ENCODE measurements at places on chromosomes 12 and 14.
A peak's percentile ranks its signal among the peaks of the same experiment; 100 is the strongest.

GRCh38 chr12:237026-237815 is 23.3 kb upstream of the SLC6A12 start:
- DNase-seq = no peak

- DNase-seq = no peak
Measured at GRCh38 chr14:27890259-27890658, 876.3 kb upstream of the FOXG1 start.

- DNase-seq = no peak
Measured at GRCh38 chr14:21070610-21071224, 613 bp downstream of the ARHGEF40 start.

- no peak for DNase-seq
Measured at GRCh38 chr12:96347130-96347699, 53.0 kb downstream of the CDK17 start.

GRCh38 chr12:32627976-32628375 is 51.1 kb upstream of the DNM1L start:
- DNase-seq = no peak

GRCh38 chr12:93091886-93092648 is 163.0 kb upstream of the EEA1 start:
- DNase-seq = no peak

DNA sequence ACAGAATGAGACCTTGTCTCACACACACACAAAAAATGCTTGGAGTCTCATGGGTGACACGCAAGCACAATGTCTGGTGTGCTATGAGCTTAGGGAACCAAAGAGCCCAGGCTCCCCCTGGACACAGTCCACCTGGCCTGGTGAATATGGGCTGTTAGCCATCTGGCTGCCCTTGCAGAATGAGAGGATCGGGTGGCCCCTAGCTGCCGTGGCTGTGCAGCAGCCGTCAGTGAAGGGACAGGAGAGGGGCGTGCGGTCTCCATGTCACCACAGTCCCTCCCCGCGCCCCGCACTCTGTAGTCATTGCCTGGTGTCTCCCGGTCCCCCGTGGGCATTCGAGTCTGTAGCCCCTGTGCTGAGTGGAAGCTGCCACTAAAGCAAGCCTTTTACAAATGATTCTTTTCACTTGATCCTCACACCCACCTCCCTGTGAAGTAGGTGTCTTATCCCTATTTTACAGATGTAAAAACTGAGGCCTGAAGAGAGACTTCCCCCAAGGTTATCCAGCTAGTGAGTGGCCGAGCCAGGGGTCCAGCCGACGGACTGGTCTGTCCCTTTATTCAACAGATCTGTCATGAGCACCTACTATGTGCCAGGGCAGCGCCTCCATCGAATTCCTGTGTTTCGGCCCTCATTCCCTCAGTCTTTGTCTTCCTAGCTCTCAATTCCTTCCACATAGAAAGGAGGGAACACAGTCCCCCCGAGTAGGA is 18.8 kb downstream of the MVK start:
- no peak for DNase-seq

GRCh38 chr12:31967539-31967938 is 8.3 kb downstream of the RESF1 start:
- no peak for DNase-seq

DNA sequence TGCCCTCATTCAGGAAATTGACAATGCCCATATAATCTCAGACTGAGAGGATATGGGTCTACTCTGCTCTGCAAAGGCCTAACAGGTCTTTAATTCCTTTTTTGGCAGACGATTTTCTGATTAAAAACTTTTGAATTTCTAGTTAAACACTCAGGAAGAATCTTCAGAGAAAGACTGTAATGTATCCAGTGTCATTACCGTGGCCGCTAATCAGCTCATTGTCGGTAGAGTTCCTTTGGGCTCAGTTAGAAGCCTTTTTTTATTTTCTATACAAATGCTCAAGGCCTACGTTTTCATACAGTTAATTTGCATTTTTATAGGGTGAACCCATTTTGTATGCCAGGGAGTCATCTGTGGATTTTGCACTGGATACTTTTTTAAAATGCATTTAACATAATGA is 549.9 kb downstream of the RPS29 start:
- DNase-seq = no peak

DNA sequence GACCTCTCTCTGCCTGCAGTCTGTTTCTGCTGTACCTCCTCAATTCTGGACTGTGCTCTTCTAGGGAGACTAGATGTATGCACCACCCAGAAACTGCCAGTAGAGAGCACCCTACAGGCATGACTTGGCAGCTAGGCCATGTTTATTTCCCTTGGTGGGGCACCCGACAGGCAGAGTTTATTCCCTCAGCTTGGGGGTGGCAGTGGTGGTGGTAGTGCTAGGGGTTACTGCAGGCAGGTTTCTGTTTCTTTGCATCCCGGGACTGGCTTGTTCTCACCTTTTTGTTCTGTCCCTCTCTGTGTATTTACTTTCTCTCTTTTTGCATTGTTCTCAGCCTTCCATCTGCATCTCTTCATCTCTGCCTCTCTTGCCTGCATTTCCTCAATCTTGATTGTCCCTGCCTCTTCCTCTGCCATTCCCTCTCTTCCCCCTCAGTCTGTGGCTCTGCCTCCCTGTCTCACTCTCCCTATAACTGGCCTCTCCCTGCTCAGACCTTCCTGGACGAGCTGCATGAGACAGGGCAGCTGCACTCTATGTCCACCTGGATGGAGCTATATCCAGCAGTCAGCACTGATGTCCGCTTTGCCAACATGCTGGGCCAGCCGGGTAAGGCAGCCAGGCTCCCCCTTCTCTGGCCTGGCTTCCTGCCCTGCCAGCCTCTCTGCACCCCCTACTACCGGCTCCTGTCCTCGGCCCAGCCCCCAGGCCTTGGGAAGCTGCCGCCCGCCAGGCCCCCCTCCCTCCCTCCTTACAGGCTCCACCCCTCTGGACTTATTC is 13.8 kb downstream of the PRPF40B start:
- peak; percentile 37 for DNase-seq

- no peak for DNase-seq
Measured at GRCh38 chr12:47348206-47348605, 268.4 kb upstream of the AMIGO2 start.

DNA sequence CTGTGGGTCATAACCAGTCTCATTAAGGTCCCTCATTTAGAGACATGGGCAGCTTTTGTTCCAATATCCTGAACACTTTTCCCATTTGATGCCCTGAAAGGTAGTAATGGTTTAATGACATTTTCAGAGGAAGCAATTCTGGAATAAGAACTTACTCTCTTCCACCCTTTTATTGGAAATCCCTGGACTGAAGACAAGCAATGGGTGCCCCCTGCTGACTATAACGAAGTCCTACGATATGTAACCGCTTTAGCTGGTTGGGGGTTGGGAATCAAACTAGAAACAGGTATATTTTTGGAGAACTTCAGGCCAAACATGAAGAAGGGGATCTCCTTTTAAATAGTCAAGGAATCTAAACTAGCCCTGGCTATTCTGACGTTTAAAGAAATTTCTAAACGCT is 20.5 kb downstream of the SARNP start:
- DNase-seq = peak; percentile 22

- no peak for DNase-seq
Measured at GRCh38 chr14:51035611-51036192, 59.2 kb downstream of the TRIM9 start.

GRCh38 chr12:113818833-113819232 is 147.3 kb downstream of the RBM19 start:
- DNase-seq = no peak

DNA sequence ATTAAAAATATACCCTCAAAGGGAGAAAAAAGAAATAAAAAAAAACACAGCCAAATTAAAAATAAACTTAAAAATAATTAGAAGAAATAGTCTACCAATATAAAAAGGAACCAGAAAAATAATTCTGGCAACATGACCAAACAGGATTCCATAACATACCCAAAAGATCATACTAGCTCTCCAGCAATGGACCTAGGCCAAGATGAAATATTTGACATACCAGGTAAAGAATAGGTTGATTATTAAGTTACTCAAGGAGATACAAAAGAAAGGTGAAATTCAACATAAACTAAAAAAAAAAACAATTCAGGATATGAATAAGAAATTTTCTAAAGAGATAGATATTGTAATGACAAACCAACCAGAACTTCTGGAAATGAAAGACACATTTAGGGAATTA is 121.3 kb upstream of the SCAF11 start:
- DNase-seq = no peak

DNA sequence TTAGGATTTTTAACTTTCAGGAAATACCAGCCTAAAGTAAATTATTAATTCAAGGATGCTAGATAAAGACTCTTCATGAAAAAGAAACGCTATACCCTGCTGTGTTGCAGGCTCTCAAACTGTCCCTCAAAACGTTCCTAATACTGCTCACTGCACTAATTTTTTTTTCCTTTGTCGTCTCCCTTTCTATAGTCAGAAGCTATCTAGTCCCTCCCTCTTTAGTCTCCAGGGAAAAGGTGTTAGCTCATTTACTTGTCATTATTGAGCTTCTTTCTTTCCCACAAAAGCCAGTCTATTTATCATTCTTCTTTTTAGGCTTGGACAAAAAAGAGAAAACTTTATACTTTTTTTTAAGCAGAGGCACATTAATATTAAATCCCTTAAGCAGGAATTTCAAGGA is 30.3 kb upstream of the INSM2 start:
- DNase-seq = no peak

DNA sequence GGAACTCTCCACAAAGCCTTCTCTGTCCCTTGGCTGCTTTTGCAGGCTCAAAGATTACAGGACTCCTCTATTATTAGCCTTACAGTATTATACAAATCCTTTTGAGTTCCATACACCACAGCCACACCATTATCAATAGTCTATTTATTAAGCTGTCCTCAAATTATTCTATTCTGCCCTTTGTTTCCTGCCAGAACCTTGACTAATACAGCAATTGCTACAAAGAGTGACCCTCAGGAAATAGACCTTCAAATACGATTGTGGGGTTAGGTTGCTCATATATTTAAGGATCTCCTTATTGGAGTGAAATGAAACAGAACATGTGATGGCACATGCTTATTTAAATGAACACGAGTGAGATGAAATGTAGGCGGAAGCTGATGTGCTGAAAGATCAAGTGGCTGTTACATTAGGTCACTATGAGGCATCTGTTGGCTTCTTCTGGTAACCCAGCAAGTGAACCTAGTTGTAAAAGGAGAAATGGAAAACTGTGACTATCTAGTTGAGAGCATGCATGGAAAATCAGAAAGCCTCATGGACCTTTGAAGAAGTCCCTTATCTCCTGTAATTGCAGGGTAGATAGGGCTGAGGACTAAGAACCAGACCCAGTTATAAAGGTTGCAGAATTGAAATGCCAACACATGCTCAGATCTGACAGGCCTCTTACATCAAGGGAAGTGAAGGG is 75.5 kb downstream of the AVPR1A start:
- DNase-seq = no peak

DNA sequence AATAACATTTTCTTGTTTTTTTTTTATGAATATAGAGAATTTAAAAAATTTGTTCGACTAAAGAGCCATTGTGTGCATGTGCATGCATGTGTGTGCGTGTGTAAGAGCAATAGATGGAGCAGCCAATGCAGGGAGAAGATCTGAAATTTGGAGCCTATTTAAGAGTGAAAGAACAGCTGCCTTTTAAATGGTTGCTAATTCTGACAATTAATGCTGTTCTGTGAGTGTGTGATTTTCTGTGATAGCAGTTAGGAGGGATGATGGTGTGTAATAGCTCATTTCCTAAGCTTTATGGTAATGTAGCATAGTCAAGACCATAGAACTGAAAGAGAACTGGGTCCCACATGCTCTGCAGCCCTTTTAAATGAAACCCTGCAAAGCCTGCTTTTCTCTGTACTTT is 137.9 kb downstream of the NRXN3 start:
- DNase-seq = no peak

GRCh38 chr14:90379106-90379505 is 17.7 kb upstream of the CALM1 start:
- no peak for DNase-seq

- no peak for DNase-seq
Measured at GRCh38 chr12:2858334-2858733, 1.5 kb upstream of the TEX52 start.

- no peak for DNase-seq
Measured at GRCh38 chr12:61991661-61992060, 268.5 kb upstream of the USP15 start.

DNA sequence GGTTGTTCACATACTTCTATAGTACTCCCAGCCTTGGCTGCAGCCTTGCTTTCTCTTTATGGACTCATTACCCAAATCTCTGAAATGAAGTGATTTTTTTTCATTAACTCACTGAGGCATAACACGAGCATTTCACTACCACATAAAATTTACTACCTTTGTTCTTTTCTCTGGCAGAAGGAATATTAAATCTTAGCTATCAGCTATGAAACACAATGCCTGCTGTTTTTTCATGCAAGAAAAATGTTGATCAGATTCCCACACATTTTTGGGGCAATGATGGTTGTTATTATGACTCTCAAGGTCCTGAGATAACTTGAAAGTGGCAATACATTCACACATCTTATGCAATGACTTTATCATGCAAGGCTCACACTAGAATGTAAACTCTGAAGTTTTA is 225.3 kb upstream of the ATP2B1 start:
- DNase-seq = no peak

DNA sequence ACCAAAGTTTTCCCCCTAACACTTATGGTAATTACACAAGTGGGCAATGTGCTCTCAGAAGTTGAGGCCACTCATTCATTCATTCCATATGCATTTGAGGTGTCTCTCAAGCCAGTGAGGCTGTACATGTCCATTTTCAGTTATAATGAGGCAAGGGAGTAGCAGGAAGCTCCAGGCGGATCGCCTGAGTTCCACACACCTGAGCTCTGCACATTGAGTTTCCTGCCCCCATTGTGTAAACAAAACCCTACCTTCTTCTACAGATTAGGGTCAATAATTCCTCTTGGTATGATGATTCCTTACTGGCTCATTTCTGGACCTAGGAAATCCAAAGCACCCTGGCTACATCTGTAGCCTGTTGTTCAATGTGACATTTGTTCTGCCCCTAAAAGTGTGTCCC is 555.3 kb downstream of the MED13L start:
- DNase-seq = no peak

DNA sequence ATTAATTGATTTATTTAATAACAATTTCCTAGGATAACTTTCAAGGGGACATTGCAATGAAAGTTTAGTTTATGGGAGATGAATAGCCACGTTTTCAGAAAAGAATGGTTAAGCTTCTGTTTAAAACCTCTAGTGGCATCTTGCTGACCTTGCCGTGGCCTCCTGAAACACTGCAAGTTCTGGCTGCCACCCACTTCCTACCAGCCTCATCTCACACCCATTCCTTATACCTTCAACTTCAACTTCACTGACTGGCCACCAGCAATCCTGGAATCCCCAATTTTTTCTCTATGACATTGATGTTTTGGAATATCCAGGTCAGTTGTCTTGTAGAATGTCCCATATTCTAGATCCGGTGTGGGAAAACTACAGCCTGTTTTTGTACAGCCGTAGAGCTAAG is 5.2 kb upstream of the HELB start:
- DNase-seq = no peak

GRCh38 chr14:77022236-77022852 is 6.2 kb downstream of the IRF2BPL start:
- peak; percentile 40 for DNase-seq

- no peak for DNase-seq
Measured at GRCh38 chr12:14920475-14921126, 17.7 kb downstream of the ERP27 start.

- no peak for DNase-seq
Measured at GRCh38 chr14:91089958-91090535, 23.8 kb upstream of the DGLUCY start.

GRCh38 chr12:109637348-109637747 is 63.8 kb downstream of the MVK start:
- DNase-seq = no peak

GRCh38 chr12:42735861-42736361 is 146.4 kb upstream of the PRICKLE1 start:
- DNase-seq = no peak

GRCh38 chr12:38279756-38280155 is 36.8 kb upstream of the ALG10B start:
- DNase-seq = no peak

All from NCI-H510A (cell line).